A549 treated with Hydrocortisone at 1 μM for 4 hours (cell line): ENCODE measurements at places on chromosomes 13 and 19. TPM values are rescaled to one million over a fixed set of nuclear protein-coding genes. Genes with fewer than 3 reads are reported as not detected.

The GTF2F2 gene
- 18.5 to 20.5 TPM (median 20.1 TPM) in 5 replicates for total RNA-seq

The MTUS2 gene
- 0.01 to 0.08 TPM (median 0.02 TPM) in 3 of 5 replicates, not detected in the others for total RNA-seq

The ZNF69 gene
- not detected in 5 replicates for total RNA-seq

The ZNF548 gene
- total RNA-seq: 3.2 to 5.6 TPM (median 4.0 TPM) in 5 replicates

The C19orf33 gene
- total RNA-seq: 524 to 789 TPM (median 709 TPM) in 5 replicates

The CLEC17A gene
- total RNA-seq: not detected in 5 replicates

The ZNF99 gene
- not detected in 5 replicates for total RNA-seq

The CYP2S1 gene
- total RNA-seq: 19.2 to 22.5 TPM (median 19.7 TPM) in 5 replicates

The SPACA4 gene
- not detected in 5 replicates for total RNA-seq

The KIR2DL4 gene
- total RNA-seq: not detected in 5 replicates

The GJB2 gene
- total RNA-seq: 0.44 to 1.0 TPM (median 0.75 TPM) in 5 replicates

The ZNF568 gene
- total RNA-seq: 0.84 to 1.5 TPM (median 1.2 TPM) in 5 replicates

The ANGPTL8 gene
- not detected in 5 replicates for total RNA-seq

The PALM3 gene
- total RNA-seq: 1.6 to 2.3 TPM (median 2.0 TPM) in 5 replicates

The ADAT3 gene
- 2.7 to 6.1 TPM (median 4.6 TPM) in 5 replicates for total RNA-seq

The ZSWIM9 gene
- 6.1 to 7.2 TPM (median 6.5 TPM) in 5 replicates for total RNA-seq

The FGF22 gene
- total RNA-seq: 0.37 to 0.75 TPM (median 0.55 TPM) in 5 replicates

The TMIGD2 gene
- not detected in 5 replicates for total RNA-seq

The HCST gene
- total RNA-seq: 0.29 to 0.79 TPM (median 0.46 TPM) in 4 of 5 replicates, not detected in the other

The COX6B2 gene
- total RNA-seq: 0.56 to 0.99 TPM (median 0.66 TPM) in 5 replicates

The OLFM4 gene
- not detected in 5 replicates for total RNA-seq

The ZGLP1 gene
- 0.66 to 2.8 TPM (median 2.3 TPM) in 5 replicates for total RNA-seq

The LRRC25 gene
- total RNA-seq: not detected in 5 replicates

The ZNF492 gene
- not detected in 5 replicates for total RNA-seq

The NLRP4 gene
- not detected in 5 replicates for total RNA-seq

The F10 gene
- 0.31 TPM in 1 of 5 replicates, not detected in the others for total RNA-seq

The AMER2 gene
- not detected in 5 replicates for total RNA-seq

The MEDAG gene
- total RNA-seq: 0.10 to 0.26 TPM (median 0.18 TPM) in 5 replicates

The NANOS3 gene
- total RNA-seq: 1.0 to 4.3 TPM (median 2.9 TPM) in 5 replicates

The LILRB3 gene
- 0.14 to 0.38 TPM (median 0.30 TPM) in 5 replicates for total RNA-seq

The IGFL2 gene
- total RNA-seq: 0.30 to 1.5 TPM (median 0.38 TPM) in 5 replicates

The PEAK3 gene
- 0.09 to 0.18 TPM (median 0.14 TPM) in 5 replicates for total RNA-seq

The ADPRHL1 gene
- total RNA-seq: 14.4 to 18.4 TPM (median 14.5 TPM) in 5 replicates

The CEACAM4 gene
- total RNA-seq: not detected in 5 replicates
